ENCODE measurements at places on chromosomes 4 and X.

DNA sequence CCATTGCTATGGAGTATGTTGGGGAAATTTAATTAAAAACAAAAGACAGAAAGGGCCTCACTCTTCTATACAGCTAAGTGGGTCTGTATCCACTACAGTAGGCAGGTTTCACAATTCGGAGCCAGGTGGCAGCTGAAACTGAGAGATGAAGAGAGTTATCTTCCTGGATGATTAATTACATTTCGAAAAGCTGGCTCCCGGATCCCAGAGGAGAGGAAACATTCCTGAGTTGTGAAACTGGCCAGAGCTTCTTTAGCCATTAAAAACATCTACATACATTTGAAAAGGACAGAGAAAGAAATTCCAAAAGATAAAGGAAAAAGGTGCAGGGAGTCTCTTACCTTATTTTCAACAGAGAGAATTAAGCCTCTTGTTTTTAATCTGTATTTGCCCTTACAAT is 15.5 kb upstream of the PDZD4 start:
- no peak for DNase-seq

GRCh38 chr4:150543042-150543441 is 38.9 kb upstream of the MAB21L2 start:
- DNase-seq: no peak

GRCh38 chrX:142661696-142662095 is 364.0 kb upstream of the SPANXN4 start:
- DNase-seq: no peak

DNA sequence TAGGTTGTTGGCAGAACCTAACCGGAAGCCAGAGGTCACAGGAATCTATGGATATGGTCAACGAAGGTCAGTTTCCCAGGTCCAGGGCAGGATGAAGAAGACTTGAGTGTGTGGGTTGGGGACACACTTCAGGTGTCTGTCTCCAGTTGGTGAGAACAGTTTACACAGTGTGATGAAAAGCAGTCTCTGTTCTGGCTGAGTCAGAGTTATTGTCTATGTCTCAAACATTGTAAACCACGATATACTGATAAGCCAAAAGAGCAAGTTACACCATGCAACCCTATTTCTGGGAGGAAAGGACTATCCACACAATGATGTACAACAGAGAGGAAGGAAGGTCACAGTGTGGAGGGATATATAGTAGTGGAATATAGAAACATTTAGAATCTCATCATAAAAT is 187.1 kb upstream of the C1QTNF7 start:
- no peak for DNase-seq

GRCh38 chrX:149949743-149950436 is 11.6 kb upstream of the EOLA2 start:
- DNase-seq: no peak

- DNase-seq: no peak
Measured at GRCh38 chrX:141669689-141670088, 28.9 kb downstream of the SPANXD start.

GRCh38 chr4:185134307-185134869 is 8.7 kb upstream of the SLC25A4 start:
- DNase-seq: no peak

DNA sequence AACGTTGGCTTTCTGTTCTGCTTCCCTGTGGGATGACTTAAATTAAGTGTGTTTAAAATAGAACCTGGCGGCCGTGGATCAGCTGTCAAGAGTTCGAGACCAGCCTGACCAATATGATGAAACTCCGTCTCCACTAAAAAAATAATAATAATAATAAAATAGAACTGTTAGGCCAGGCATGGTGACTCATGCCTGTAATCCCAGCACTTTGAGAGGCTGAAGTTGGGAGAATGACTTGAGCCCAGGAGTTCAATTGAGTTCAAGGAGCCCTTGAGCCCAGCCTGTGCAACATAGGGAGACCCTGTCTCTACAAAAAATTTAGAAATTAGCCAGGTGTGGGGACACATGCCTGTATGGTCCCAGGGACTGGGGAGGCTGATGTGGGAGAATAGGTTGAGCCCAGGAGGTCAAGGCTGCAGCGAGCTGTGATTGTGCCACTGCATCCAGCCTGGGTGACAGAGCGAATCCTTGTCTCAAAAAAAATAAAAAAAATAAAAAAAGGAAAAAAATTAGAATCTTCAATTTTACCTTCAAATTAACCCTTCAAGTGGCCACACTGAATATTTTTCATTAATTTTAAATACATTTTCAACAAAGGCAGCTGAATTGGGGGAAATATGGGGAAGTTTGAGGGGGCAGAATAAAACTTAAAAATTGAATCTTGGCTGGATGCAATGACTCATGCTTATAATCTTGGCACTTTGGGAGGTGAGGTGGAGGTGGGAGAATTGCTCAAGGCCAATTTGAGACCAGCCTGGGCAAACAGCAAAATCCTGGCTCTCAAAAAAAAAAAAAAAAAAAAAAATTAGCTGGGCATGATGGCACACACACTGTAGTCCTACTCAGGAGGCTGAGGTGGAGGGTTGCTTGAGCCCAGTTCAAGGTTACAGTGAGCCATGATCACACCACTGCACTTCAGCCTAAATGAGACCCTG is 31.8 kb upstream of the HSD17B13 start:
- no peak for DNase-seq

DNA sequence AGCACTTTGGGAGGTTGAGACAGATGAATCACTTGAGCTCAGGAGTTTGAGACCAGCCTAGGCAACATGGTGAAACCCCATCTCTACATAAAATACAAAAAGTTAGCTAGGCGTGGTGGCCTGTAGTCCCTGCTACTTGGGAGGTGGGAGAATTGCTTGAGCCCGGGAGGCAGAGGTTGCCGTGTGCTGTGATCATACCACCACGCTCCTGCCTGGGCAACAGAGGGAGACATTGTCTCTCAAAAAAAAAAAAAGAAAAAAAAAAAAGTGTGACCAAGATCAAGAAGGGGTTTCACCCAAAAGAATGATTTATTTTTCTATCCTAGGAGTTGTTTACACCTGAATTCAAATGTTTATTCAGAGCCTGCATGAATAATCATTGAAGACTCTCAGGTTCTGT is 572.4 kb upstream of the GALNT7 start:
- DNase-seq: no peak

DNA sequence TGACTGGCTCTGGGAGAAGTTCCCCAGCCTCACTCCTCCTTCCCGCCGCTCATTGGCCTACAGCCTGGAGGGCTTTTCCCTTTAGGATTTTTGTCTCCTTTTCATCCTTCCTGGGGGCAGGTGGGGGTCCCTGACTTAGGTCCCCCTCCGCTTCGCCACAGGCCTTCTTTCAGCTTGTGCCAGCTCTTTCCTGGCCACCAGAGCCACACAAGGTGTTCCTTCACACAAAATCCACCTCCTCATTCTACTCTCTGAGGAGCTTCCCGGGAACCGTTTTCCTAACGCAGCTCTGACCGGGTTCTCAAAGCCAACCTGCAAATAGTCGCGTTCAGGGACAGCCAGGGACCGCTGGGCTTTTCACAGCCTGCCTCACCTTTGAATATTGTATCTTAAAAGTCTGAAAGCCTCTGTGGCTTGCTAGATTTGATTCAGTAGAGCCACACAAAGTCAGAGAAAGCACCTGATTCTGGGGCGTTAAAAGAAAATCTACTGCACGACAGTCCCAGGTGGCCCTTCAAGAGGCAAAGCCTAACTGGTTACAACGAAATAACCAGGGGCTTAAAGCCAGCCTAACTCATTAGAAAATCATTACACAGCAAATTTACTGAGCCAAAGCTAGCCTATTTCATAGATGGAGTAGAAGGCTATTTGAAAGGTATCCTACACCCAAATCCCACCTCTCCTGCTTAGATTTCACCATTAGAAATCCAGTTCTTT is 731 bp upstream of the GPC3 start:
- DNase-seq: no peak

- no peak for DNase-seq
Measured at GRCh38 chr4:126358041-126358440, 1043.3 kb downstream of the FAT4 start.

DNA sequence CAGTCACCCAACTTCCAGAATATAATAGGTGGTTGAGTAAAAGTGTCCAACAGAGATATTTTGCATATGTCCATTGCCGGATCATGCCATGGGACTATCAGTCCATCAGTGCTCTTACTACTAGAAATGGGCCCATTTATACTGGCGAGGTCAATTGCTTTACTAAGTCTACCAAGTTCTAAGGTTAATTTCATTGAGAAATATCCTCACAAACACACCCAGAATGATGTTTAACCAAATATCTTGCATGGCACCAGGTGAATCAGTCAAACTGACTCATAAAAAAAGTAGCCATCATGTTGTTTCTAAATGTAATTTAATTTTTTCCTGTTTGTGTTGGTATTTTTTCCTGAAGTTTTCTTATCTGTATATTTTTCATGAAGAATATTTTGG is 1217.0 kb downstream of the RAPGEF2 start:
- DNase-seq: no peak

GRCh38 chrX:149643496-149643895 is 11.9 kb upstream of the TMEM185A start:
- DNase-seq: no peak

GRCh38 chr4:183657564-183657963 is 1.4 kb downstream of the RWDD4 start:
- no peak for DNase-seq

- no peak for DNase-seq
Measured at GRCh38 chr4:182973511-182973911, 56.3 kb upstream of the DCTD start.

- no peak for DNase-seq
Measured at GRCh38 chr4:115711575-115711974, 598.2 kb upstream of the NDST4 start.

GRCh38 chr4:5082376-5082775 is 31.1 kb downstream of the STK32B start:
- DNase-seq: no peak

DNA sequence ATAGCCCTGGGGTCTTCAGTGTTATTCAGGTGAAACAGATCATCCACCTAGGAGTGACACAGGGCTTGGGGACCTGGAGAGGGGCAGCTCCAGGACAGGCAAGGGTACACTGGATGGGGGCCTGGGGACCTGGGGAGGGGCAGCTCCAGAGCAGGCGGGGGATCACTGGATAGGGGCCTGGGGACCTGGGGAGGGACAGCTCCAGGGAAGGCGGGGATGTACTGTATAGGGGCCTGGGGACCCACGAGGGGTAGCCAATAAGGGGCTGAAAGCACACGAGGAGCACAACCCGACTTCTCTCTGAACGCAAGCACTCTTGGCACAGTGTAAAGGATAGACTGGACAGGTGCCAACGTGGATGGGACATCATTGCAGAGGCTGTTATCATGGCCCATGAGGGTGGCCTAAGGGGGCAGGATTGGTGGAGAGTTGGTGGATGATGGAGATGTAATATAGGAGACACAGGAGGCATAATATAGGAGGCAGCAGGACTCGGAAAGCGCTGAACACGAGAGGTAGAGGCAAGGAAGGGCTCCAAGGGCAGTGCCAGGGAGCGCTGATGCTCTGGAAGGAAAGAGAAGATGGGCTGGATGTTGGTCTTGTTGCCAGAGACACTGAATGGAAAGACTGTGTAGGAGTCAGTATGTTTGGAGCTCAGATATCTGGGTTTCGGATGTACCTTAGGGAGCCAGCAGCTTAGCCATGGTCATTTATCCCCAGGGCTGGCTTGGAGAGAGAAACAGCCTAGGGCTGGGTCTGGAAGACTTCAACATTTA is 37.9 kb upstream of the FGFBP2 start:
- no peak for DNase-seq

DNA sequence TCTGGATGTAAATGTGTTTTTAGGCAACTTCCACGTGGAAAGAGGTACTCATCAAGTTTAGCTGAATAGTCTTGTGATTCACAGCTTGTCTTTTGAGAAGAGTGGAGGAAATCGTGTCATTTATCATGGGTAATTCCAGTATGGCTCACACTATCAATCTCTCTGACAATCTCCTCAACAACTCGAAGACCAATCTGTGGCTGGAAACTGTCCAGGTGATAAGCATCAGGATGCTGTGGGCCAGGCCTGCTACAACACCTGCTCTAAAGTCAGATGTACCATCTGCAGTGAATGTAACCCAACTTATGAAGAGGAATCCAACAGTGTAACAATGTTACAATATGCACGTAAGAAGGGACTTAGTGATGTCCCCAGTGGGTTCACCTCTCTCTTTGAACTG is 132.1 kb upstream of the GK2 start:
- no peak for DNase-seq

DNA sequence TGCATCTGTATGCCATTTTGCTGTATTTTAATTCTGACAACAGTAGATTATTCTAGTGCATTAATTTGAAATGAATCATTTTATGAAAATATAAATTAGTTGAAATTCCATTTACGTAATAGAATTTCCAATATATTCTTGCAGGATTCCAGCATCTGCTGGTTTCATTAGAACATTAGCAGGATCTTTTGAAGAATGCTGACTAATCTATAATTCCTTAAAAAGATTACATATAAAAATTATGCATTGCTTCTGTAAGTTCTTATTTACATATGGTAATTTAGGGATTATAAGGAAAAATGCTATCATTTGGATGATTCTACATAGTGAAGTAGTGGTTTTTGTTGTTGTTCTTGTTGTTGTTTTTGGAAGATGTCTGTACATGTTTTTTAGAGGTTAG is 182.2 kb upstream of the GNPDA2 start:
- no peak for DNase-seq

DNA sequence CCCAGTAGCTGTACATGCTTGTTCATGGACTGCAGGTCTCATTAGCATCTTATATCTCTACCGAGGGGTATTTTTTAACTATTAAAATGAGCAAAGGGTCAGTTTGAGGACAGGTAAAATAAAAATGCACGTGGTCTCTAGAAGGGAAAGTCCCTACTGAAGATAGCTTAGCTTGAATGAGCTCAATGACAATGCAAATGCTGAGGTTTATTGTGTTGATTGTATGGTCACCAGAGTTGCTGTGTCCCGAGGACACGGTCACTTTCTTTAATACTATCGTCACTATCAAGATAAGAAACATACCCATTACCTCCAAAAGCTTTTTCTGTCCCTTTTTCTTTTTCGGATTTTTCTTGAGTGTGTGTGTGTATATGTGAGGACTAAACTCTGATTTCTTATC is 250.5 kb upstream of the PRKX start:
- DNase-seq: no peak

- no peak for DNase-seq
Measured at GRCh38 chr4:25592736-25593135, 62.9 kb upstream of the SLC34A2 start.

GRCh38 chr4:23805450-23805851 is 84.4 kb downstream of the PPARGC1A start:
- DNase-seq: no peak

DNA sequence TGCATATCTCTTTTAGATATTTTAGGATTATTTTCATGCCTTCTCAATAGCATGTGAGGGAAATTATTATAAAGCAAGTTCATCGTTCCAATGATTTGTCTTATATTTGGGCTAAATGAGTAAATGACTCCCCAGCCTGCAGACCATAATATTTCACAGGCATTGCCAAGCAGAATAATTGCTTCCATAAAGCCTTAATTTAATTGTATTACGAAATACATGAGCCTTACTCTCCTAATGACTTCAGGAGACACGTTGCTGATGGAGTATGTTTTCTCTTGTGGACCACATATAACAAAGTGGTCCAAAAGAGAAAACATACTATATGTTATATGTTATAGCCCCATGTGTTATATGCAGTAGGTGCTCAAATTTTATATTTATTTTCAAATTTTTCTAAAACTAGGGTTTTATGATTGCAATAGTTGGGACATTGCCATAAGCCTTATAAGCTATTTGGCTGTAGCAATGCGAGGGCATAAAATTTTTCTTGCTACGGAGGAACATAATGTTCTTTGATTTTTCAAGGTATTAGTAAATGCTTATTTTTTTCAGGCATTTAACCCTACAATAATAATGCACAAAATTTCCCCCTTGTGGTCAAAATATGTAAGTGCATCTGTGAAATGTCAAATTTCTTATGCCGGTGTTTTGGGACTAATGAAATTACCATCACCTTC is 26.2 kb upstream of the TMPRSS11D start:
- no peak for DNase-seq
